ENCODE measurements at places on chromosomes 1 and 21. TPM values are rescaled to one million over a fixed set of nuclear protein-coding genes. Genes with fewer than 3 reads are reported as not detected.

Gene RUNX1
- 12.6 TPM for total RNA-seq

DNA sequence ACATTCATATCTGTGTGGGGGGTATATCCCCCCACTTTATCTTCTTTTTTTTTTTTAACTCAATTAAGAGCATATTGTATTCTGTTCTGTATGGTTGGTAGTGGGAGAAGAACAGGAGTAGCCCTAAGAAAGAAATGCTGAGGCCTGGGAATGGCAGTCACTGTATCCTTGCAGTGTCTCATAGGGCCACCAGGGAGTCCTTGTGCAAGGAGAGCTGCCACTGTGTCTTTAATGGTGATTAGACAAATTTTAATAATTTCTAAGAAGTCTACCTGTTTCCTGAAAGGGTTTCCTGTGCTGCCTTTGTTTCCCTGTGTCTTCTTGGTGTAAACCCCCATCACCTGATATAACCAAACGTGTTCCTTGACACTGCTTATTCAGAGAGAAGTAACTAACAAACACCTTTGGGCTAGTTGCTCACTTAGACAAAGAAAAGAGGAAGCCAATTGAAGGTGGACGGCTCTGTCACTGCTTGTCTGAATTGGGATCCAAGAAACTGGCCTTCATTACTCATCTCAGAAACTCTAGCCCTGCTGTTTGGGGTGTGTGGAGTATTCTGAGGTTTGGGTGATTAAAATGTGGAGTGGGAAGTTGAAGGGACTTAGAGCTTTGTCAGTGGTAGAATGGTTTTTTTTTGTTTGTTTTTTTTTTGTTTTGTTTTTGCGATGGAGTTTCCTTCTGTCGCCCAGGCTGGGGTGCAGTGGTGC, 15.2 kb downstream of the GIPC2 start:
- DNase-seq, result no peak
- H3K36me3 ChIP-seq, result no peaks in the 10 kb centered on the region
- H3K4me3 ChIP-seq, result no peak overlapping the region
- H3K4me1 ChIP-seq, result peaks cover 20% of the 10 kb centered on the region
- H3K27ac ChIP-seq, result peak overlapping the region; percentile 76
- no peaks in the 10 kb centered on the region for H3K27me3 ChIP-seq

DNA sequence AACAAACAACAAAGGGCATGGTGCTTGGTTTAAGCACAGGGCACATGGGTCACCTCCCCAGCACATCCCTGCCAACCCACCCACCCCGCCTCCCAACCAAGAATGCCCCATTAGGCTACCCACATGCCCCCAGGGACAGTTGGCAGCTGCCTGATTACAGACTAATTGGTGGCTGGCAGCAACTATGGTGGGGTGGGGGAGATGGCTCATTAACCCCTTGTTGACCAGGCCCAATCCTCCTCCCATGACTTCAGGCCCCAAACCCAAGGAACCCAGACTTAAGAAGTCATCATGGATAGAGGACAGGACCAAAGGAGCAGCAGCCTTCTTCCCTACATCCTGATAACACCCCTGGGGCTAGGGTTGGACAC, 1.3 kb downstream of the RIMS3 start:
- no peak for DNase-seq
- H3K27ac ChIP-seq, result no peak overlapping the region
- H3K4me1 ChIP-seq, result peaks cover 6% of the 10 kb centered on the region
- no peaks in the 10 kb centered on the region for H3K36me3 ChIP-seq

Gene SFN
- total RNA-seq, result not detected

Gene SH3BGR
- 92.9 TPM for total RNA-seq

DNA sequence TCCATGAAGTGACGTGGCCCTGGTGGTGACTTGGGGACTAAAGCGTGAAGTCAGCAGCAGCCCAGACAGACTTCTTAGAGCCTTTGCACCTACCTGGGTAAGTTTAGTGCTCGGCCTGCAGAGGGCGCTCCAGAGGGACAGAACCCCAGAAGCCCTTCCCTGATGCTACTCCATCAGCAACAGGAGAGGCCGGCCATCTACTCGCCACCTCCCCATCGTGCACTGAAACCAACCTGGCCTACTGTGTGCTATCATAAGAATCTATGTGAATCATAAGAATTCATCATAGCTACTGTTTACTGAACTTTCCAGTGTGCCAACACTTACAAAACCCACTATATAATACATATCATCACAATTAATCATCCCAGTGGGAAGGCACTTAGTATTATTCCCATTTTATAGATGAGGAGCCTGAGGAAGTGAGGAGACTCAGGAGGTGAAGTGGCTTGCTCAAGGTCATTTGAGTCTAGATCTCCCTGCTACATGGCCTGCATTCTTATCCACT, 7.9 kb upstream of the EDN2 start:
- no peak overlapping the region for H3K4me3 ChIP-seq
- no peak overlapping the region for H3K27ac ChIP-seq
- H3K36me3 ChIP-seq, result no peaks in the 10 kb centered on the region
